Stimulated activated CD8-positive, alpha-beta memory T cell treated with anti-CD3 and anti-CD28 coated beads, Interleukin-7, amount 100 ng/mL, for 1 hour (primary cell): ENCODE measurements at places on chromosomes 7 and 10.

DNA sequence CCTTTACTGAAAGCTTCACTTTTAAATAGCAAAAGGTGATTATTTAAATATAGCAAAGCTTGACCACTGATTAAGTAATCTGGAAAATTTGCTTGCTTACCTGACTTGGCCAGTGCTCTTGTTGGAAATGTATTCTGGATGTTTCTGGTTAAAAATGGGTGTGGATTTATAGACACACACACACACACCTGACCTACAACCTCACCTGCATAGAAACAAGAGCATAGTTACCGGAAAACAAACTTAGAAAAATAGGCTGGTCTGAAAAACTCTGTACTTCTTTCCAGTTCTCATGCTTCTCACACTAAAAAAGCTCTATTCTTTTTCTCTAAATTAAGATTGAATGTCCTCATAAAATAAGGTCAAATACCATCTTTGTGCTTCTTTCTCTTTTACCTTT lies at the start of gene AGR3:
Gene AGR3 (minus strand): TSS at position 140 of the 400 bp plus-strand sequence. CDS start 3,365 bp downstream, outside the sequence.
- DNase-seq: no peak

GRCh38 chr10:69317175-69317604 lies 38.9 kb downstream of the HK1 start:
- no peak for DNase-seq

DNA sequence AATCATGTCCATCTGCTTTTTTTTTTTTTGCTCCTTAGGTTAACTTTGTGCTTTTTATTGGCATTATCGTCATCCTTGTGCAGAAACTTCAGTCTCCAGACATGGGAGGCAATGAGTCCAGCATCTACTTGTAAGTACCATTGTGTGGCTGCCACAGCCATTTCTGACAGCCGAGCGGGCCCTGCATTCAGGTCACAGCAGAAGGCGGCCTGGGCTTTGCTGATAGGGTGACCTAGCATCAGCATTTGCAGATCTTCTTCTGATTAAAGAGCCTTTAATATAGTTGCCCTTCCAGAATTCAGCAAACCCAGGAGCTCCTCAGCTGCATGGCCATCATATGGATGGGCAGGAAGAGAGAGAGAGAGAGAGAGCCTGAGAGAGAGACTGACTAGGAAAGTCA lies 40.5 kb downstream of the ADCYAP1R1 start:
- no peak for DNase-seq

DNA sequence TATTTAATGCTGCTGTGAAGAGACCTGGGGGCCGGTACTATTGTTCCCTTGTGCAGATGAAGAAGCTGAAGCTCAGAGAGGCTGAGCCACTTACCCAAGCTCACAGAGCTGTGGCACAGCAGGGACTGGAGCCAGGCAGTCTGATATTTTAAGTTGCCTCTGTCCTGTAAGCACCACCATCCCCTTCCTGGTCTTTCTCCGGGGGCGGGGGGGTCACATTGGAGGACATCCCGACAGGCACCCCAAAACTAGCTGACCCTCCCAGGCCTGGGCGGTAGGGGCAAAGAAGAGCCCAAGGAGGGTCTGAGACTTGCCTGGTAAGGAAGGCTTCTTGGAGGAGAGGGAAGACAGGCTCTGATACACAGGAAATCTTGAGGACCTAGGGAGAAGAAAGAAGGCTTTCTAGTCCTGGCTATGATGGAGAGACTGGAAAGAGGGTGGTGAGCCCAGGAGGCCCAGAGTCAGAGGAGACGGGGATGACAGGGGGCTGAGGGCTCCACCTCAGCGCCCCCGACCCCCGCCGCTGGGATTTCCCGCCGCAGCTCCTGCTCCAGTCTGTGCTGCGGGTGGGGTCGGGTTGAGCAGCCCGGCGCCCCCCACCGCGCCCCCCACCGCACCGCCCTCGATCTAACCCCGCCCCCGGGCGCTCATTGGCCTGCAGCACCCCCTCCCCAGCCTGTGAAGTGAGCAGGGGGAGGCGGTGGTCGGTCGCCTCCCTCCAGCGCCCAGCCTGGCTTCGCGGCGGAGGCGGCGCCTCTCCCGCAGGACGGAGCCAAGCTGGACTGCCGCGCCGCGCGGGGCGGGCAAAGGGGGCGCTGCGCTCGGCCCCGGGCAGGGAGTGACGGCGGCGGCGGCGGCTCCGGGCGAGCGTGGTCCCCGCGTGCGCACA lies at the start of gene ADCYAP1R1:
Gene ADCYAP1R1 (plus strand): TSS at position 711 of the 889 bp plus-strand sequence. CDS start 10,957 bp downstream, outside the sequence.
- DNase-seq: no peak

DNA sequence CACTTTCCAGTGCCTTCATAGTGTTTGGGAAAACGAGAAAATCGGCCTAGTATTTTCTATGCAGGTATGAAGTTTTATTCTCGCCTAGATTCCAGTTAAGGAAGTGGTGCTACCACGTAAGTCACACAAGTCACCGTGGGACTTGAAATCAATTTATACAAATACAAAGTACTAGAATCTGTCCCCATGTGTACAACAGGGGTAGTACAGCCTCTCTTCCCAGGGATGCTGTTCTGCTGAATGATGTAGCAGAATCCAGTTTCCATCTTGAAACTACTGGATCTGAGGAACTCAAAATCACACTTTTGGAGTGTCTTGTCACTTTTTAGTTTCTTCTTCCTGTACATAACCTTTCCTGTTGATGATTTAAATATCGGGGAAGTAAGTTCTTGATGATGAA lies 129.4 kb downstream of the SFMBT2 start:
- DNase-seq: no peak

DNA sequence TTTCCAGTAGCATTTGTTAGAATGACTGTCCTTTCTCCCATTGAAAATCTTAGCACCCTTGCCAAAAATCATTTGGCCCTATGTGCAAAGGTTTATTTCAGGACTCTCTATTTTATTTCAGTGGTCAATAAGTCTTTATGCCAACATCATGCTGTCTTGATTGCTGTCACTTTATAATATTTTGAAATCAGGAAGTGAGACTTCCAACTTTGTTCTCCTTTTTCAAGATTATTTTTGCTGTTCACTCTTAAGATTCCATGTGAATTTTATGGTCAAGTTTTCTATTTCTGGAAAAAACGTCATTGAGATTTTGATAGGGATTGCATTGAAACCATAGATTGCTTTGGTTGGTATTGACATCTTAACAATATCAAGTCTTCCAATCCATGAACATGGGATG lies 65.1 kb downstream of the PAXIP1 start:
- no peak for DNase-seq

DNA sequence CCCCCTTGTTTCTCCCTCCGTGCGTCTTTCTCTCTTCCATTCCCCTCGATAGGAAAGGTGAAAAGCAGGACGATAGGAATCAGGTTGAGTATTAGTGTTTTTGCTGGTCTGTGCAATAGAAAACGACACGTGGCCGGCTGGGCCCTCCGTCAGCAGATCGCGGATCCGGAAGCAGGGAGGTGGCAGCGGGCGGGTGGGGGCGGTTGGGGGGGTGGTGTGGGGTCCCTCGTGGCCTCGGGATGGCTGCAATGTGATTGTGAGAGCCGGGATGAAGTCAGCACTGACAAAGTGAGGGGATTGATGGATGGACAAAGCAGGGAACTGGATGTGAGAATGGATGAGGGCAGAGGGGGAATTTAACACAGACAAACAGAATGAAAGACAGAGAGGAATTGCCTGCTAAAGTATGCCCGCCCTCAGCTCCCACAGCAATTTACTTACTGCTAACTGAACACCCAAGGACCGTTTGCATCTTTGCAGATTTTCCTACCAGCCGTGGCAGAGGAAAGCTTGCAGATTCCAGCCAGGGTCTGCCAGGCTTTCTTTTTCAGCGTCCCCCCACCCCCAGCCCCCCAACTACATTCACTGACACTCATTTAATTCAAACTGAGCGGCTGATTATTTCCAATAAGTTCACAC lies 280.9 kb downstream of the LRMDA start:
- no peak for DNase-seq

DNA sequence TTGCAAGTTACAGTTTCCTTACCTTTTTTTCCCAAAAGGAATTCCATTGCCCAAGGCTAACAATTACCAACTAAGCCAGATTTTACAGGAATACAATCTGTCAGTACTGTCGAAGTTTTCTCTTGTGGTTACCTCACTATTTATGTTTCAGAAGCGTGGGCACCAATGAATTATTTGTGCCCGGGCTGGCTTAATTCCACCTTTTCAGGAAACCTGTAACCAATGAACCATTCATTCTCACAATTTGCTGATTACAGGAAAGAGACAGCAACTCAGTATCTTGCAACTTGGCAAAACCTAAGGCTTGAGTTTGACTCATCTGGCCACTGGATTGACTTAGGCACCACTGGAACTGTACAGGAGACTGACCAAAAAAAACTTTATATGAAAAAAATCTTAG lies 485.6 kb downstream of the INHBA start:
- DNase-seq: no peak

- no peak for DNase-seq
These were observed 1378.7 kb downstream of the XPNPEP1 start for GRCh38 chr10:108544500-108545120.

- no peak for DNase-seq
These were observed 8.7 kb upstream of the GLRX3 start for GRCh38 chr10:130127364-130128061.

GRCh38 chr7:3265388-3265787 lies 35.7 kb upstream of the SDK1 start:
- DNase-seq: no peak

DNA sequence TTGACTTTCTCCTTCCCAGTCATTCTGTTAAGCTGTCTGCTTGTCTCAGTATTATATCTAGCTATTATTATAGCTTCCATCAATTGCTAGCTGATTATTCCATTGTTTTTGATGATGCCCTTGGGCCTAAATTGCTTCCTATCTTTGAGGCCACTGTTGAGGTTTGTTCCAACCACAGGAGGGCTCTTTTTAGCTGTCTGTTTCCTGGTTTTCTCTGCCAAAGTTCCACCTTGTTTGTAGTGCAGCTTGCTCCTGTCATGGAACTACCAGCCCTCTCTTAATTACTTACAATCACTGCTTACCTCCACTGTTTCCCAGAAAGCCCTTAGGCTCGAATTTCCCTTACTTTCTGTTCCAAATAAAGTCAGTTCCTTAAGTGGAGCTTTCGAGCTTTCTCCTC lies 118.7 kb upstream of the SEC61G start:
- no peak for DNase-seq

- no peak for DNase-seq
These were observed 531.8 kb upstream of the C7orf33 start for GRCh38 chr7:148058753-148059152.

DNA sequence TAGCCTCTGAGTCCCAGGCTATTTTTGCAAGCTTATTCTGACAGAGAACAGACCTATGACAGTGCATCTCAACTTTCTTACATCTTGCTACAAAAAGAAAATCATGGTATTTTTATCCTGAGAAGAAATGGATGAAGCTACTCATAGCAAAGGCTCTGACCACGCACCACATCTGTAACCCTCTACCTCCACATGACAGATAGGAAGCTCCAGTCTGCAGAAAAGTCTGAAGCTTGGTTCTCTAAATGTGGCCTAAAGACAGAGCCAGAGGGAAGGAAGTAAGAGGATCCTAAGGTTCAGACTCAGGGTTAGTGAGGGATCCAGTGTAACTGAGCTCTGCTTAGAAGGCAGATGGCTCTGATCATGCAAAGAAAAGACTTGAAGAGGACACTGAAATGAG lies 58.4 kb upstream of the ABCB5 start:
- DNase-seq: no peak

DNA sequence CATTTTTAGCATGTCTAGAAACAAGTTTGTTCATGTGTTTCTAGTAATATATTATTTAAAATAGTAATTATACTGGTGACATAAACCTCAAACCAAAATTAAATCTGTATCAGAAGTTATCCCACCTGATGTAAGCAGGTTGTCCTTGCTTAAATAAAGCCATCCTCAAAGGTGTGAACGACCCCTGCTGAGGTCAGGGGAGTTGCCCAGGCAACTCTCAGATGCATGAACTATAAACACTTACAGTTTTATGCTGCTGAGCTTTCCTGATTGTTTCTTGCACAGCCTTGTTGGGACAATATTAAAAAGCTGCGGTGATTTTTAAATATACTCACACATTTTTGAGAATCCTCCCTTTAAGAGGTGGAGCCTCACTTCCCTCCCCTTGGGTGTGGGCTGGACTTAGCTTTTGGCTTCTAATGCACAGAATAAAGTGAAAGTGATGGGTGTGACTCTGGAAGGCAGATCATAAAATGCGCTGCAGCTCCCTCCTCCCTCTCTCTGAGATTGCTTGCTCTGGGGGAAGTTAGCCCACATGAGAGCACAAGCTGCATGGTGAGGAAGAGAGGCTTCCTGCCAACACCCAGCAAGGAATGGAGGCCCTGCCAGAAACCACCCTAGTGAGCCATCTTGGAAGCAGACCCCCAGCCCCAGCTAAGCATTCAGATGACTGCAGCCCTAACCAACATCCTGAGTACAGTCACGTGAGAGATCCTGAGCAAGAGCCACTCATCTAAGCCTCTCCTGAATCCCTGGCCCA lies 152.7 kb downstream of the SKIDA1 start:
- DNase-seq: no peak

DNA sequence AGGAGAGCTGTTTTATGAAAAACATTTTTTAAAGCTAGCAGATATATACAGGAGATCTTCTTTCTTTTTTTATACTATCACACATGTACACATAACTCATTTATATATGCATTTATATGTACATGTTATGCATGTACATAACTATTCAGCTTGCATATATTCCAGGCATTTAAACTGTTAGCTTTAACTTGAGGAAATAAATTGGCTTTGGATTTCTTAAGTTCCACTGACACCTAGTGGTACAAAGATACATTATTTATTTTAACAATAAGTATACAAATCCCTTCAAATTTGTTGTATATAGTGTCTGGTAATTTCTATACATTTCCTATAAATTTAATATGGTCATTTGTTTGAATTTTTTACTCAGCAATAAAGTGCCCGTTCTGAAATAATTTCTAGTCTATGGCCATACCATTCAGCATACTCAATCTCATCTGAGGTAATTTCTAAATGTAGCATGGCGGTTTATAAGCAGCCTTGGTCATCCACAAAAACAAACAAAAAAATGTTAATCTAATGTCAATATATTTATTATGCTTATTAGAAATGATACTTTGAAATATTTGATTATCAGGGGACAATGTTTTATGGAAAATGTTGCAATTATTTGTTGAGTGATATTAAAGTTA lies 11.6 kb downstream of the ZDHHC6 start:
- DNase-seq: no peak

DNA sequence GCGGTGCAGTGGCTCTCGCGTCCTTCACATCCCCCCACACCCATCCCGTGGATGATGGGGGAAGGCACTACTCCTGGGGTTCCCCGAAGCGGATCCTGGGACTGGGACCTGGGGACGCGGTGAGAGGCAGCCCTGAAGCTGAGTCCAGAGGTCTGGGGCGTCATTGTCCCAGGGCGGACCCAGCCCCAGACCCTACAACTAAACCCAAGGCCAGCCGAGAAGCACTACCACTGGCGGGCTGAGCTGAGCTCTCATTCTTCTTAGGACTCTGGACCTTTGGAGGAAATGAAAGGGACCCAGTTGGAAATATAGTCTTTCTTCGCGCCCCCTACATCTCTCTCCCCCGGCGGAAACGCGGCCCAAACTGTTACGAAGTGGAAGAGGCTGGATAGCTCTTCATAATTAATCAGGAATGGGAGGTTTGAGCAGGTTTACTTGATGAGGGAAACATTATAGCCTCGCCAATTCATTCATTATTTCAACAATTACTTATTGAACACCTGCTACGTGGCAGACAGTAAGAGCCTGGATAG lies 389 bp upstream of the FBXL15 start:
- no peak for DNase-seq
